ENCODE measurements at places on chromosomes 1 and 21.
A peak's percentile ranks its signal among the peaks of the same experiment; 100 is the strongest.

DNA sequence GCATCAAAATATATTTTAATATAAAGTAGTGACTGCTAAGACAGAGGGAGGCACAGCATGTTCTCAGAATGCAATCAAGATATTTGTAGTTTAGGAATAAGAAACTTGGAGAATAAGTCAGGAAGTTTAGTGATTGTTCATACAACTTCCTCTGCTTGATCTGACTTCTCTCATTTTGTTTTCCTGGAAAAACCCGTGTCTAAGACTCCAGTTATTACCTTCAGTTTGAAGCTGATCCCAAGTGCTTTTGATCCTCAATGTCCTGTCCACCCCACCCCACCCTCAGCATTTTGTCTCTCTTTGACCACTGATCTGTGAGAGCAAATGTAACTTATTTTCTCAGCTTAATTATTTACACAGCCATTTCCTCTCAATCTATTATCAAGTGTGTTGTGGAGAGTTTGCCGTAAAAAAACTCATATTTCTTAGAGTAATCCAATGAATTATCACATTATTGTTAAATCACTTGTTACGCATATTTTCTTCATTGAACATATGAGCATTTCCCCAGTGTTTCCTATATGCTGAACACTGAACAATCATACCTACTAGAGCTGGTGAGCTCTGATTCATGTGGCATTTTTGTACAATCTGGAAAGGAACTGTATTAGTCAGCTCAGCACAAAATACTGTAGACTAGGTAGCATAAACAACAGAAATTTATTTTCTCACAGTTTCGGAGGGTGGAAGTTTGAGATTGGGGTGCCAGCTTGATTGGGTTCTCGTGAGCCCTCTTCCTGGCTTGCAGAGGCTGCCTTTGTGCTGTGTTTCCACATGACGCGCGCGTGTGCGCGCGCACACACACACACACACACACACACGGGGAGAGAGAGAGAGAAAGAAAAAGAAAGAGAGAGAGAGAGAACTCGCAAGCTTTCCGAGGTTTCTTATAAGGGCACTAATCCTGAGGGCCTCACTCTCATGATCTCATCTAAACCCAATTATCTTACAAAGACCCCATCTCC is 65.5 kb upstream of the DPYD start:
- no peak for DNase-seq

DNA sequence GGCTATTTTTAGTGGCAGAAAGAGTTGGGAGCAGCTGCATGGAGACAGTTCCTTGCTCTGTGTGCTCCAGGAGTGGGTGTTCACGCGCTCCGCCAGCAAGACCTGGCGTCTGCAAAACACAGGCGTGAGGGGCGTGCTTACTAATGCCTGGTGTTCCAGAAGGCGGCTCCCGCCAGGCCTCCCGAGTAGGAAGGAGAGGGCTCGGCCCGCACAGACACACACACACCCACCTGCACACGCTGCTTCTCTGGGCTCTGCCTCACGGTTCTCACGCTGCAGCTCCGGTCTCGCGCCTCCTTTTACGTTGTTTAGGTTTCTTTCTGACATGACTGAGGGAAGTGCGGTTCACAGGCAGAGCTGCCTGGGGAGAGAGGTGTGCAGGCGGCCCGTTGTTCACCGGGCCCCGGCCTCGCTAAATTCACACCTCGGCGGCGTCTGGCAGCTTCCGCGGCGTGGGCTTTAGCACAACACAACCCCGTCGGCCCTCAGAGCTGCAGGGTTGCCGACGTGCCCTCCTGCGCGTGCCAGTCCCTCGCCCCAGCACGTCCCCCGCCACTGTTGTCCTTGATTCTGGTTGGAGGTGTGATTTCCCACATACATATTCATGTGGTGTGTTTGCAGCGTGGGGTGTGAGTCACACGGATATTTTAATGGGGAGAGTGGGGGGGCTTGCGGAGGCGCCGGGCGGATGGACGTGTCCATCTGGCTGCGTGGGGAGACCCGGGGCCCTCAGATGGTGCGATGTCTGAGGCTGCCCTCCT is 77.0 kb downstream of the SKI start:
- no peak for DNase-seq

GRCh38 chr1:43269627-43270375 is at the start of gene TMEM125:
TMEM125 (plus strand) TSS chr1:43269983; CDS start chr1:43272723, 2,740 bp downstream.
- DNase-seq: no peak

DNA sequence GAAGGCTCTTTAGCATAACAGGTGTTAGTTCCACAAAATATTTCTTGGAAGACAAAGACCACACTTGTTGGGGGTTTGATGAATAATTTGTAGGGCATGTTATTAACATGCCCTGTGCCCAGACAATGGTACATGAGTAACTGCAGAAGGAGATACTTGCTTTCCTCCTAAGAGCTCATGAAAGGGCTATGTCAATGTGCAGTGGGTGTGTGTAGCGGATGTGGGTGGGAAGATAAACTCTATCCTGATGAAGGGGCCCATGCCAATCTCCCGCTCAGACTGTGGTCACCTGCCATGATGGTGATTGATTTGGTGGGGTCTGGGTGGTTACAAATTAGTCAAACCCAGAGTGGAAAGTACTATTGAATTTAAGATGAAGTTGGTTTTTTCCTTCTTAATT is 69.8 kb upstream of the DNAH14 start:
- no peak for DNase-seq

- peak; percentile 55 for DNase-seq
These were observed 20.8 kb upstream of the SDC3 start for GRCh38 chr1:30929135-30929889.

DNA sequence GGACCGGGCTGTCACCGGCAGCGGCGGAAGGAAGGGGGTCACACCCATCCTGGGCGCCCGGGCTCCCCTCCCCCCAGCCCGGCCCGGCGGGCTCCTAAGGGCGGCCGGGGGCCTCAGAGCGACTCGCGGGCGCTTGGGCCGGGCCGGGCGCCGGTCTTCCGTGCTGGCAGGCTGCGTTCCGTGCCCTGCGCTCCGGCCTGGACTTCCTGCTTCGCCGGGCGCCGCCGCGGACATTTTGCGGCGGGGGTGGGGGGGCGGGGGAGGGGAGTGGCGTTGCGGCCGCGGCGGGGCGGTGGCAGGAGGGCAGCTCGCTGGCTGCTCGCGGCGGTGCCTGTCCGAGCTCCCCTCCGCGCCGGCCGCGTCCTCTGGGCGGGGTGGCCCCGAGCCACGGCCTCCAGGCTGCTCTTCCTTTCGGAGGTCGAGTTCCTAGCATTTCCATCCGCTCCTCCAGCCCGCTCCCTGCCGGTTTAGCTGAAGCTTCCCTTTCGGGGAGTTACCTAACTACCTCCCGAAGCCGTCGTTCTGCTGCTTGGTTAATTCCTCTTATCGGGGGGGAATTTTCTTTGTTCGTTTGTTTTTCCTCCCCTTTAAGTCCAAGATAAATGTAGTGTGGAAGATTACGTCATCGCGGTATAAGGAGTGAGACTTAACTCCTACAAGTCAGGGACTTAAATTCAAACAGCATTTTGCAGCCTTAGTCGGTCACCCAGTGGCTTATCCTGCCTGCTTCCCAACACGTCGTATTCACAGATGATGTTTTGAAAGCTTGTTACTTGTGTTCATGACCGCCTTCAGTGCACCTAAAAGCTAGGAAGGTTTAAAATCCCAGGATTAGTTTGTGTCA is 730 bp downstream of the CDC42 start:
- DNase-seq: peak; percentile 50

- DNase-seq: no peak
These were observed 12.0 kb downstream of the SSU72 start for GRCh38 chr1:1562556-1563195.

DNA sequence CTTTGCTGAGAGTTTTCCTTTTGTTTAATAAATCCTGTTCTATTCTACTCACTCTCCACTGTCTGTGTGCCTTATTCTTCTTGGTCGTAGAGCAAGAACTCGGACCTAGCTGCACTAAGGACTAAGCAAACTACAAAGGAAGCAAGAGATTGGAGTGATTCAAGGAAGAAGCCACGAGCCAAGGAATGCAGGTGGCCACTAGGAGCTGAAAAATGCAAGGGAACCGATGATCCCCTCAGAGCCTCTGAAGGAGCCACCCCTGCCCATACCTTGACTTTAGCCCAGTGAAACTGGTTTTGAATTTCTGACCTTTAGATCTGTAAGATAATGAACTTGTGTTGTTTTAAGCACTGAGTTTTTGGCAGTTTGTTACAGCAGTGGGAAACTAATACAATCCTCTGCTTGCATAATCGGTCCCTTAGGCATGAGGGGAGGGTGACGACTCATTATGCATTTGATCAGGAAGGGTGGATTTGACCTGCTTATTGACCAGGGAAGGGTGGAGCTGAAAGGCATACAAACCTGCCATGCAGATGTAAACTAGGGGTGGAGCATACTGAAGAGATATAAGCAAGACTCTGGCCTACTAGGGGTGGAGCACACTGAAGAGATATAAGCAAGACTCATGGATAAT is 6.2 kb upstream of the CA6 start:
- no peak for DNase-seq

- no peak for DNase-seq
These were observed 182.8 kb downstream of the PLPP3 start for GRCh38 chr1:56396581-56396980.

- DNase-seq: no peak
These were observed 3.2 kb downstream of the UBASH3A start for GRCh38 chr21:42406866-42407265.

GRCh38 chr1:193926956-193927355 is 740.5 kb upstream of the B3GALT2 start:
- no peak for DNase-seq

- peak; percentile 94 for DNase-seq
These were observed 26.9 kb upstream of the RAP1A start for GRCh38 chr1:111592389-111593361.

All from activated naive CD8-positive, alpha-beta T cell treated with anti-CD3 and anti-CD28 coated beads, Interleukin-2, amount 50 U/mL, for 24 hours (primary cell).